ENCODE measurements at places on chromosomes 2 and 18.

DNA sequence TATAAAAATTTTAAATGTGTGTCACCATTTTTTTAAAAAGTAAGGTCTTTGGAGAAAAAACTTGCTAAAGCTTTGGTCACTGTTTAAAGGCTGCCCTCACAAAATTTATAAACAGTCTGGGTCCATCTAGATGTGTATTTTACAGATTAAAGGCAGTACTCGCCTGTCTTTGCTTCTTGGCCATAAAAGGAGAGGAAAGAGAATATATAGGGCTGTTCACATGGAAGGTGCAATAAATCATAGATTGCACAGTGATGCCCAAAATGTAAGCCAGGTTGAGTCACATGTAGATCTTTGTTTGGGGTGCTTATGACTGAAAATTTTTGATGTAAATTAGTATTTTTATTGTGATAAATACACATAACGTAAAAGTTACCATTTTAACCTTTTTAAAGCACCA lies 55.6 kb downstream of the MTCL1 start:
- DNase-seq = no peak

DNA sequence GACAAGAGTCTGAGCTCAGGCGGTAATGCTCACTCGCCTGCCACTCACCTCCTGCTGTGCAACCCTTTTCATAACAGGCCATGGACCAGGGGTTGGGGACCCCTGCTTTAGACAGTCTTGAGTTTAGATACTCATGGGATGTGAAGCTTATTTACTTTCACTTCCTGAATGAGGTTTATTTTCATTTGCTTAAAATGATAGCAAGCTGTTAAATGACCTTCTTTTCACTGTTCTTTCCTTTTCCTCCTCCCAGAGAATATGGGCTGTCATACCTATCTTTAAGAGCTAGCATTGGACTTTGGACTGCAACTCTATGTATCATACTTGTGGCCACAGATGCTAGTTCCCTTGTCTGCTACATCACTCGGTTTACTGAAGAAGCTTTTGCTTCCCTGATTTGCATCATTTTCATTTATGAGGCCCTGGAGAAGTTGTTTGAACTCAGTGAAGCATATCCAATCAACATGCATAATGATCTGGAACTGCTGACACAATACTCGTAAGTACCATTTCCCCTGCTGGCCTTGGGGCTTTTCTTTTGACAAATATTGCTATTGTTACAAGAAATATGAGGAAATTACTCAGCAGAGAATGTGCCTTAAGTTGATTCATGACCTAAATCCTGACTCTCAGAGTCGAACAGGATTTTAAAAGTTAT lies 168.5 kb downstream of the DPP4 start:
- DNase-seq = no peak

DNA sequence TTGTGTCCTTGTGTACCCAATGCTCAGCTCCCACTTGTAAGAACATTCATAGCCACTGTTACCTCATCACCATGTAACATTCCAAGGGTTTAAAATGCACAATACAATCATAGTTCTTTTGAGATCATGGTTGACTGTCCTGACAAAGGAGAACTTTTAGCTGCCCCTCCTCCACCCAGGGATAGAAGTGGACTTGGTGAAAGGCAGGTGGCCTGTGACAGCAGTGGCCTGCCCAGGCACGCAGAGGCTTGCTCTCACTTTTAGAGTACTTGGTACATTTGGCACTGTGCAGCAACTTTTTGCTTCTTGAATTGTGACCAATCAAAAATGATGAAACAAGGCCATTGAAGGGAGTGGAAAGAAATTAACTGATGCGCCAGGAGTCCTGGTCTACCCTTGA lies 108.7 kb downstream of the ANKRD44 start:
- no peak for DNase-seq

GRCh38 chr2:85819811-85820510 lies 66.2 kb downstream of the ATOH8 start:
- DNase-seq = no peak

DNA sequence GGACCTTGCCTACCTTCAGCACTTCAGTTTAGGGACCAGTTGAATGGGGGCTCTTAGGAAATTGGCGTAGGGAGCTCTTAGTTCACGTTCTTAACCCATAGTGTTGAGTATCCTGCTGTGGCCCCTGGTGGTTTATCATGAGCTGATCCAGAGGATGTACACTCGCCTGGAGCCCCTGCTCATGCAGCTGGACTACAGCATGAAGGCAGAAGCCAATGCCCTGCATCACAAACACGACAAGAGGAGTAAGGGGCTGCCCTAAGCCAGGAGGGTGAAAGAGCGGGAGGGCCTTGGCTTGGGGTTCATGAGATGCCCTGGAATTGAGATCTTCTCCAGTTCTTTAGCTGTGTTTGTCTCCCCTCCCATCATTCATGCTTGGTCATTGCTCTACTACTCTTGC lies 2.9 kb downstream of the RETREG2 start:
- no peak for DNase-seq

DNA sequence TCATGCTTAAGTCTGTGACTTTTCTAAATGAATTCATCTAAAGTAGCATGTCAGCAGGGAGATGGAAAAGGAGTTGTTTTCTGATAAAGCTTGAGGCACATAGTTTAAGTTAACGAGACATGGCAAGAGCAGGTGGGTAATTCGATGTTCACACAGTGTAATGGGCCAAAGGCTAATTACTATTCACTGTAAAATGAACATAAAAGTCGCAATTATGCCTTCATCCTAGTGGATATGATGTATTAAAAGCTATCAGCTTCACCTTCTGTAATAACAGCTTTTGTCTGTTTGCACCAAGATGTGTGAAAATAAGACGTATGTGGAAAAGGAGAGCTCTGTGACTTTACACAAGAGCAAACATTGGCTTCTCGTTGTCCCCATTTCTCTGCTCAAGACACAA lies 94.2 kb upstream of the CDH20 start:
- DNase-seq = no peak

DNA sequence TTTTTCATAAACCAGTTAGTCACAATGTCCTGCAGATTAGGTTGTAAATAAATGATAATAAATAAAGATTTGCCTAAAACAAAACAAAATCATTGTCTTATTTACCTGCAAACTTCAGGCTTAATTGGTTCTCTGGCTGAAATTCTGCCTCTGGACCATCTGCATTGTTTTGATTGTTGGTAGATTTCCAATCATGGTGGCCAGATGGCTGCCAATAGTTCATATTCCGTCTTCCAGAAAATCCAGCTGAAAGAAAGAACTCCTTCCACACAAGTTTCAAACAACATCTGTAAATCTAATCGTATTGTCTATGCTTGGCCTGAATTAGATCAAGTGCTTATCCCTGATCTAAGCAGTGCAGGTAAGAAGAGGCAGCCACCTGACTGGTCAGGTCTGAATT lies 771.1 kb upstream of the ZEB2 start:
- no peak for DNase-seq

- no peak for DNase-seq
These were observed 8.0 kb upstream of the SESTD1 start for GRCh38 chr2:179272406-179273192.

DNA sequence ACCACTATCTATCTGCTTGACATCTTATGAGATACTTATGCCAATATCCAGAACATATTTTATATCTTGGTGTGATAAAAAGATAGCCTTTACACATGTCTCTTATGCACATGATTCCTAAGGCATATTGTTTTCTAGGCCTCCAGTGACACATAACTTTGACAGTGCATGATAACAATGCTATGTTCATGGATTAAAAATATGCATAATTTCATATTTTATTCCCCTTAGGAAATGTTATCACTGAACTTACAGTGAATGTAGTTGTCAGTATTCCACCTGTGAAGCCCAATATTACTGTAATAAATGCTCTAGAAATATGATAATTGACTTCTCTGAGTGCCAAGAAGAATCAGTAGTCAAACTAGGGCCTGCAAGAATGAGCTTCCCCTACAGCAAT lies 532.3 kb downstream of the SPAG16 start:
- DNase-seq = no peak

GRCh38 chr2:77228391-77228790 lies 293.8 kb downstream of the LRRTM4 start:
- DNase-seq = no peak

DNA sequence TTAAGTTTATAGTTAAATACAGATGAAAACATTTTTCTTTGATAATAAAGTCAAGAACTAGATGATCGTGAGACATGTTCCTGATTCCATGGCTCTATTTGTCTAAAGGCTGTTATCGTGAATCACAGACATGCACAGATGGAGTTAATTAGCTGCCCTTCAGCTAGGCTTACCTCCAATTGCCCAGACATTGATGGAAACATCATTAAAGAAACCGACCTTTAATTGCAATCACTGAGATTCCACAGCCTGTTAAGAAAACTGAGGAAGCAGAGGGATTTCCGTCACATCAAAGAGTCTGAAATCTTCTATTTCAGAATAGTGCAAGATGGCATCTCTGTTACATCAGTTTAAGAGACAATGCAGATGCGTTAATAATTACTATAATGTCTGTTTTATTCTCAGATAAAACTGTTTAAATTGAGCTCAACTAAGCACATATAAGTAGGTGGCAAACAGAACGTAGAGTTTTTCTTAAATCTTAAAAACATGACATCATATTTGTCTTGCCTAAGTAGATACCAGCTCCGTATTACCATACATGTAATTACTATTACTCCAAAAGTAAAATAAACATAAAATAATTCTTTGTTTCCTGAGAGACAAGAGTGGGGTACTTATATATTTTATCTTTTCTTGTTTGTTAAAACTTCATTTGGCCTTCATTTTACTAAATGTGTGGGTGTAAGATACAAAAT lies 23.9 kb upstream of the CRACDL start:
- no peak for DNase-seq

GRCh38 chr2:26852405-26853306 lies 4.7 kb downstream of the DPYSL5 start:
- DNase-seq = no peak

GRCh38 chr2:121134728-121135127 lies 150.3 kb downstream of the TFCP2L1 start:
- DNase-seq = peak; percentile 44

DNA sequence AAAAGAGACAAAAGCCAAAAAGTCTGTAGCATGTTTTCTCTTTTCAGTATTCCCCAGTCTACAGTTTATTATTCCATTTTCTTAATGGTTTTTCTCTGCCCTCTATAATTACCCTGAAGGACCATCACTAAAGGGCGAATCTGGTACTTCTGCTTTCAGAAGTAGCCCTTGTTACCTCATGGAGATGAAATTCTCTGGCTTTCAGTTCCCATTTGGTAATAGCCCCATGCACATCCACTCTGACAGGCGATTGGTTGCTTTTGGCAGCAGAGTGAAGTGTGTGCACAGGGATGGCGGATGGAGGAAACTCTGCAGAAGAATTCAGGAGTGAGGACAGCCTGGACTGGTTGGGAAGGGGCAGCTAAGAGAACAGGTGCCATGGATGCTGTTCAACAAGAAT lies 66.3 kb upstream of the NABP1 start:
- no peak for DNase-seq

DNA sequence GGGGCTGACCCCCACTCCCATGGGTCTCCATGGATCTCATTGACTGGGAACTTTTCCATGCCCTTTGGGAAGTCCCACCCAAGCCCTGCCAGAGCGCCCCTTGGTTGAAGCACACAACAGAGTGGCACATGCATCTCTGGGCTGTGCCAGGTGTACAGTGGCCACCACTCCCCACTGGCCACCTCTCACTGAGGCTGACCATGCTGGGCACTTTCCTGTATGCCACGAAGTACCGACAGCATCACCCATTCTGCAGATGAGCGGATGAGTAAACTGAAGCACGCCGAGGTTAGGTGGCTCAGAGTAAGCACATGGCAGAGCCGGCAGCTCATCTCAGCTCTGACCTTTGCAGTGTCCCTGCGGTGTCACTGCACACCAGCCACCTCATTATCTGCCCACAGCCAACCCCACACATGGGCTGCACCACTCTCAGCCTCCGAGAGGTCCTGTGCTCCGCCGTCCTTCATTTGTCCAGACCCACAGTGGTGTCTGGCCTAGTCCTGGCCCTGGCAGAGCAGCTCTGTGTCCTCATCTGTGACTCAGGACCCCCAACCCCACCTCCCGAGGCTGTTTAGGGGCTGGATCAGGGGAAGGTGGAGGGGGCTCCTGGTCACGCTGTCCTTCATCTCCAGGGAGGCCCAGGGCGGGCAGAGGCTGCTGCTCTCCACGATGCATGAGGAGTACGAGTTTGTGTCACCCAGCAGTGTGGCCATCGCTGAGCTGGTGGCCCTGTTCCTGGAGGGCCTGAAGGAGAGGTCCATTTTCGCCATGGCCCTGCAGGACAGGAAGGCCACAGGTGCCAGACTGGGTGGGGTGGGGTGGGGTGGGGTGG lies 18.0 kb upstream of the GPR17 start:
- DNase-seq = no peak

- no peak for DNase-seq
These were observed 48.1 kb upstream of the VPS54 start for GRCh38 chr2:64067326-64067725.

GRCh38 chr2:170248574-170249393 lies 70.8 kb downstream of the MYO3B start:
- no peak for DNase-seq

GRCh38 chr2:105783151-105783738 lies 38.5 kb downstream of the NCK2 start:
- DNase-seq = no peak

DNA sequence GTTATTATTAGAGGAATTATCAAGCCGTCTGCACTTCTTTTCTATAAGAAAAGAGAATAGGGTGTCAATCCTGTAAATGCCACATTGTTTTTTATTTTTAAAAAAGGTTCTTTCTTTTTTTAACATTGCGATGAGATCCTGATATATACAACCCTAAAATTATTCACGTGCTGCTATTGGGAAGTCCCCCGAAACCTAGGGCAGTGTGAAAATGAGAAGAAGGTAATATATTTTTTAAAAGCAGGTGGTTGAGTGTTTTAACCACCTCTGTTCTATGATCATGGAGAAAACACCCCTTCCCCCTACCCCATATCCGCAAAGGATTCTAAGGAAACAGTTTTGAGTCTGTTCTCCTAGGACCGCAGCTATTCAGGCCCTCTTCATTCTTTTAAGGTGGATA lies 94.5 kb upstream of the KLHL14 start:
- no peak for DNase-seq

DNA sequence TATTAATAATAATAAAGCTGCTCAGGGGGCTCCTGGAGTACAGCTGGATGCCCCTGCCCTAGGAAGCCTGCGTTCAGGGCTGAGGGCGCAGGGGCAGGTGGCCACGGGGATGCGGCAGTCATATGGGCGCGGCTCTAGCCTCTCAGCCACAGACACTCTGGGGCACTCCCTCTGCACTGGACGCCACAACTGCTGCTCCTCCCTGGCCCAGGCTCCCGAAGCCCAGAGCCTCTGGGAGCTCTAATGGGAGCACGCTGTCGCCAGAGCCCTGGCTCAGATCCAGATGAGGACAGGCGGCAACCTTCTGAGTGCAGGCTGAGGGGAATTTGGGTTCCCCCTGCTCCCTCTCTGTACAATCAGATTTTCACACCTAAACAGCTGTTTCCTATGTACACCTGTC lies 93.6 kb downstream of the MTCL1 start:
- no peak for DNase-seq

- DNase-seq = no peak
These were observed 62.7 kb downstream of the CLHC1 start for GRCh38 chr2:55169359-55169758.

DNA sequence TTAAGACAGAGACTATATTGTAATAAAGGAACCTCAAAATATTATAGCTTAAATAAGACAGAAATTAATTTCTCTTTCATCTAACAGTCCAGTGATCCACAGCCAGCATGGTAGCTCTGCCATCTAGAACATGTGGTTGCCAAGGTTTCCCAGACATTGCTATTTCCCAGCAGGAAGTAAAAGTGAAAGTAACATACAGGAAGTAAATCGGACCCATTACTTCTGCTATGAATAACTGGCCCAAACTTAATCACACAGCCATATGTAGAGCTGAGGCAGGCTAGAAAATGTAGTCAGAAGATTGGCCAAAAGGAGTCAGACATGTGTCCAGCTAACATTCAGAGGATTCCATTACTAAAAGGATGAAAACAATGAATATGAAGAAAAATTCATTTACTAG lies 71.0 kb downstream of the NOL4 start:
- DNase-seq = no peak
